Brain microvascular endothelial cell (primary cell): ENCODE measurements at places on chromosomes 7 and 10.

DNA sequence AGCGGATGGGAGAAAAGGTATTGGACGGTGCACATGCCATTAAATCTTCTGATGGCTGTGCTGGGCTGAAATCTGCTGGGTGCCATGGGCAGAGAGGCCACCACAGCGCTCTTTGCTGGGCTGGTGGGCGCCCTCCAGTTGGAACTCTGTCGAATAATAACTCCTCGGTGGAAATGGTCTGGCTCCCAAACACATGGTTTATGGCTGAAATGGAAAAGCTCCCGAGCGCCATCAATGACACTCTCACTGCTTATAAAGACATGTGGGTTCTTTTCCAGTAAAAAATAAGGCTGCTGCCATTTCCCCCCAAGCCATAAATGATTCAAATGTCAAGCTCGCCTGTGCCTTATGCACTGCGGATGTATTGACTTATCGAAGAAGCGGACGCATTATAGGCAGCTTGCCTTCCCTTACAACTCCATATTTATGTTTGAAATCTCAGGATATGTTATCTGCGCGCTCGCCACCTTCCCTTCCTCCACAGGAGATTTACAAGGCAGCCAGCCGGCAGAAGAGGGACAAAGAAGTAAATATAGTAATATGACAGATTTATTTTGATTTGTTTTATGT lies 239.0 kb upstream of the MKI67 start:
- DNase-seq = no peak

- DNase-seq = peak; percentile 65
Measured at GRCh38 chr10:89032141-89032891, 41.7 kb downstream of the FAS start.

DNA sequence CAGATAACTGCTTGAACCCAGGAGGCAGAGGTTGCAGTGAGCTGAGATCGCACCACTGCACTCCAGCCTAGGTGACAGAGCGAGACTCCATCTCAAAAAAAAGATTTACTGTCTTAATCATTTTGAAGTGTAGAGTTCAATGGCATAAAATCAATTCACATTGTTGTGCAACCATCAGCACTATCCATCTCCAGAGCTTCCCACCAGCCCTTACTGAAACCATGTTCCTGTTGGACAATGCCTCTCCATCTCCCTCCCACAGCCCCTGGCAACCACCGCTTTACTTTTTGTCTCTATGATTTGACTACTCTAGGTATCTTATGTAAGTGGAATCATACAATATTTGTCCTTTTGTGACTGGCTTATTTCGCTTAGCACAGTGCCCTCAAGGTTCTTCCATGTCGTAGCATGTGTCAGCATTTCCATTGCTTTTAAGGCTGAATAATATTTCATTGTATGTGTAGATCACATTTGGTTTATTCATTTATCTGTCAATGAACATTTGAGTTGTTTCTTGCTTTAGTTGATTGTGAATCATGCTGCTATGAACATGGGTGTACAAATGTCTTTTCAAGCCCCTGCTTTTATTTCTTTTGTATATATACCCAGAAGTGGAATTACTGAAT lies 33.1 kb downstream of the NACAD start:
- DNase-seq = no peak

- DNase-seq = peak; percentile 38
Measured at GRCh38 chr10:3542185-3542611, 242.8 kb downstream of the KLF6 start.

DNA sequence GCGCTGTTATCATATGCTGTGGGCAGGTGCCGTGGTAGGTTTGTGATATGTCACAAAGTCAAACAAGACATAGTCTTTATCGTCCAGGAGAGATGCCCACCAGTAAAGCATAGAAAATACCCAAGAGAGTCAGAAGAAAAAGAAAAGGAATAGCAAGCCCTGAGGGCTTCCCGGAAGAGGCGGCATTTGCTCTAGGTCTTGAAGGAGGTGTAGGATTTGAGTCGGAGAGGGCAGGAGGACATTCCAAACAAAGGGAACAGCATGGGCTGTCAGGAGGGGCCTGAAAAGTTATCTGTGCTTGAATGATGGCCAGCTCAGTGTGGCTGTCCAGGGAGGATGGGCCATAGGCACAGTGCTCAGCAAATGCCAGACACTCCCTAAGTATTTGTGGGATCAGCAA lies 42.2 kb downstream of the COL13A1 start:
- no peak for DNase-seq

DNA sequence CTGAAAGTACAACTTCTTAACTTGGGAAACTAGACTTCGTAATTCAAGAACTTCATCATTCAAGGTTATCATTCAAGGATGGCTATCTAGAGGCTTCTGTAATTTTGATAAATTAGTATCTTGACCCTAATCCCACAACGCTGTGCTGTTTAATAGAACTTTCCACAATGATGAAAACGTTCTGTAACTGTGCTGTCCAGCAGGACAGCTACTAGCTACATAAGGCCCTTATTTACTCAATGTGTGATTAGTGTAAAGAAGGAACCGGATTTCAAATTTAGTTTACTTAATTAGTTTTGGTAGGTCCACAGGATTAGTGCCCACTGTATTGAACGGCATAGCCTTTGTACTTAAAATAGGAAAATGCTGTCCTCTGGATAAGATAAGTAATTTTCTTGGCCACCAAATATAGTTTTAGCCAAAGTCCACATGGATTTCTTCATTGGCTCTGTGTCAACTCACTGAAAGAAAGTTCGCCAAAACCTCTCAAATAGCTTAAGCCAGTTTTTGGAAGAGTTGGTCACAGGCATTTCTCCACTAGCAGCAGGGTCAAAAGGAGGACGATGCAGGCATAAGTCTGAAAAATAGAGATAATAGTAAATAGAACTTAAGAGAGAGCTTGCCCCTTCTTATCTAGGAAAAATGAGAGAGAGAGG lies 17.3 kb downstream of the DGKI start:
- DNase-seq = no peak

DNA sequence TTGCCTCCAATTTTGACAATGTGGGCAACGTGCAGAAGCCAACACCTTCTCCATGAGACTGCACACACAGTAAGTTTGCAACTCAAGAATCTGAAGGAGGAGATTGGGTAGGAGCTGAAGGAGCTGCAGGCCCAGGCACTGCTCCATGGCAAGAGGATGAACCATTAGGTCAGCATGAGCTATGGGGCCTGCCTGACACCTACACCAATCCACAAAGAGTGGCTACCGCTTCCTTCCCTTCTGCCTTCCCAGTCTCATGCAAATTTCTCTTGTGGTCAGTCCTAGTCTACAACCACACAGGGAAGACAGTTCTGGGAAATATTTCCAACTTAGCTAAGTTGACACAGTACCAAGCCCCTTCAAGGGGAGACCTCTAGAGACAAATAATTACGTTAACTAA lies 142.0 kb upstream of the ADO start:
- no peak for DNase-seq

- no peak for DNase-seq
Measured at GRCh38 chr7:1054438-1054837, 10.1 kb downstream of the GPR146 start.

GRCh38 chr7:8115547-8116402 lies 146.2 kb downstream of the ICA1 start:
- no peak for DNase-seq

- no peak for DNase-seq
Measured at GRCh38 chr10:17041626-17042520, 87.7 kb downstream of the CUBN start.

GRCh38 chr10:34792881-34793280 lies 22.2 kb downstream of the PARD3 start:
- no peak for DNase-seq

DNA sequence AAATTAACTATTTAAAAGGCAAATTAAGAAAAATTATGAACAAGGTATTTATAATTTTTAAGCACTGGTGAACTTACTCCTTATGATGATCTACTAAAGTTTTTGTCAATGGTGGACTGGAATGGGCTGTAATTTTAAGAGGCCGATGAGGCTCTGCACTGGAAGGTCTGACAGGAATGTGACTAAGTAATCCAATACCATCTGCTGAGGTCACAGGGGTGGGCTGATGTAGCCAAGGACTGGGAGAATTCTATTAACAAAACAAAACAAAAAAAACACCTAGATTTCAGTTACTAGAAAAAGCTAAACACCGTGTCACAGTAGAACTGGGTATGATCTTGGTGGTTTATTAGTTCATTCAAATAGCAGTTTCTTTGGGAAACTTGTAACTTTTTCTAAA lies 75.9 kb downstream of the NRBF2 start:
- DNase-seq = peak; percentile 66

DNA sequence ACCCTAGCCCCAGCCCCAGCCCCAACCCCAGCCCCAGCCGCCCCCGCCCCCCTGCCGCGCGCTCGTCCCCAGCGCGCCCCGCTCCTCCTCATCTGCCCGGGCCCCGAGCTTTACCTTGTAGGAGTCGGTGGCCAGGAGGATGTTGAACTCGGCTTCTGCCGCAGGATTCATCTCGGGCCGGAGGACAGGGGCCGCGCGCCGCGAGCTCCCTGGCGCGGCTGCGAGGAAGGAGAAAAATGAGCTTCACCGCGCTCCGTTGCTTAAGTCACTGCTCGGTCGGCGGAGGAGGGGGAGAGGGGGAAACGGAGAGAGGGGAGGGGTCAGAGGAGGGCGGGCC lies at the start of gene NAMPT:
TSS of gene NAMPT (minus strand) at position 270 of the 337 bp plus-strand sequence. CDS start at position 171, 99 bp downstream.
- DNase-seq = no peak

DNA sequence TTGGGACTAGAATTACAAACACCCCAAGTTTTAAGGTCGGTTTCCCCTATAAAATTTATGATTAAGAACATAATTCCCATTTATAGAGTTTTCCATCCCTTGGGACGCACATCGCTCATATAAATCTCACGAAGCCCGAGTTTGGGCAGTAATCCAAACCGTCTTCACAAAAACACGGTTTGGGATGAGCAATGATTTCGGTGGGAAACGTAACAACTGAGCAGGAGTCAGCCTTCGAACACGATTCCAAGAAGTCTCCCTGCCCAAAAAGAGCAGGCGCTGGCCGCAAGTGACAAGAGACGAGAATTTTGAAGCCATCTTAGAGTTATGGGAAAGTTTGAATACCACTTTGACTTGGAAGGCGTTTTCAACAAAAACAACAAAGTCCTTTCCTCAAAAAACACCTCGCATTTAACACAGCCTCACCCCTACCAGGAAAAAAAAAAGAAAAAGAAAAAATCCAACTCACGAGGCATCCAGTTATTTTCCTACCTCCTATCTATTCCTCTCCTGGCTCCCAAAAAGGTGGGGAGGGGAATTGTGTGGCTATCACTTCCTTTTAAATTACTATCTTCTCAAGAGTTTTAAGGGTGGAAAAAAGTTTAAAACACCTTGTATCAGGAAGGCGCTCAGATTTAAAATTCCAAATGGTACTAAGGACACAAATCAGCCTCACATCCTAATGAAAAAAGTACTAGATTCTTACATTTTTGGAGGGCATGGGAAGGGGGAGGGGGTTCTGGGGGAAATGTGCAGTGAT lies 1.6 kb downstream of the SEPHS1 start:
- peak; percentile 43 for DNase-seq

DNA sequence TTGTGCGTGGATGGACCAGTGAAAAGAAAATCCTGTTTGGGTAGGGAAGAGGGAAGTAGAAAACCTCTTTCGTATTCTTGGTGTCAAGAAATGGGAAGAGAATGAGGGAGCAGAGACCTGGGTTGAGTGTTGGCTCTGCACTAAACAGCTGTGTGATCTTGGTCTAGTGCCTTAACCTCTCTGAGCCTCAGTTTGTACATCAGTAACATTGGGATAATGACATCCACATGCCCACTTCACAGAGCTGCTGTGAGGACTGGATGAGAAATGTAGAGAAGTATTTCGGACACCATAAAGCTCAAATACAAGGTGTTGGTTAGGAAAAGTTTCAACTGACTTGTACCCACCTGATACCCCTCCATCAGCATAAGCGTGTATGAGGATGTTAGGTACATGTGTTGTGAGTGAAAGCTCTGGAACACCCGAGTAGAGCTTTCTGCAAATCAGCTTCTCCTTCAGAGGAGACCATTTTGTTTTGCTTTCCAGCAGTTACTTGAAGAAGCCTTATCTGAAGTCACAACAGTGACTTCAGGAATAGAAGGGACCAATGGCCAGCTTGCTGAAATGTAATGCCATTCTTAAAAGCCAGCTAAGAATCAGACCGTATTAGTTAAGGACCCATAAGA lies 11.2 kb downstream of the TRIM56 start:
- no peak for DNase-seq

DNA sequence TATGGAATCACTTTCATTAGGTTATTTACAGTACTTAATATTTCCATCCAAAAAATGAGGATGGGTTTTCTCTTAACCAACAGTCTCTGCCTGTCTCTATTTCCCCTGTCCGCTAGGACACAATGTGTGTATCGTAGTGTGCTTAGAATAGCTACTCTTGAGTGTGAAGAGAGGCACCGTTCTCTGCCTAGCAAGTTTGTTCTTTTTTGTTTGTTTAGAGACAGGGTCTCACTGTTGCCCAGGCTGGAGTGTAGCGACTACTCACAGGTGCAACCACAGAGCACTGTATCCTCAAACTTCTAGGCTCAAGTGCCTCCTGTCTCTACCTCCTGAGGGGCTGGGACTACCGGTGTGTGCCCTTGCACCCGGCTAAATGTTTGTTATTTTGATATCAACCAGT lies 121.9 kb downstream of the ANK3 start:
- no peak for DNase-seq

DNA sequence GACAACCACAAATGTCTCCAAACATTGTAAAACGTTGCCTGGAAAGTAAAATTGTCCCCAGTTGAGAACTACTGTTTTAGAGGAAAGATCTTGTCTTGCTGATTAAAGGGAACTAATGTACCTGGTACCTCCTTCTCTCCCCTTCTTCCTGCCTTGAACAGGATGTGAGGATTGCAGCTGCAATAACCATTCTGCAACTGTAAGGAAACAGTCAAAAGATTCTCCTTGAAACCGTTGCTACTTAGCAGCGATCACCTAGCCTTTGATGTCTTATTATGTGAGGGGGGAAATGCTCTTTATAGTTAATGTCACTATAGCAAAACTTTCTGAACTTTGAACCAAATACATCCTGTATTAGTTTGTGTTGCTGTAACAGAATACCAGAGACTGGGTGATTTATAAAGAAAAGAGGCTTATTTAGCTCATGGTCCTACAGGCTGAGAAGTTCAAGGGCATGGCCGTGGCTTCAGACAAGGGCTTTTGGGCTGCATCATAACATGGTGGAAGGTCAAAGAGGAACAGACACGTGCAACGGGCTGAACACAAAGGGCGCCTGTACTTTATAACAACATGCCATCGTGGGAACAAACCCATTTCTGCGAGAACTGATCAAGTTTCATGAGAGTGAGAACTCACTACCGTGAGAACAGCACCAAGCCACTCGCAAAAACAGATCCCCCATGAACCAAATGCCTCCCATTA lies 54.2 kb upstream of the PARD3 start:
- no peak for DNase-seq

GRCh38 chr7:78139335-78139734 lies 340.8 kb downstream of the PHTF2 start:
- DNase-seq = peak; percentile 6
